Muscle of arm (tissue), 14 donors: ENCODE measurements at places on chromosomes 1 and 21. TPM values are rescaled to one million over a fixed set of nuclear protein-coding genes. Genes with fewer than 3 reads are reported as not detected.
A peak's percentile ranks its signal among the peaks of the same experiment; 100 is the strongest.

DNA sequence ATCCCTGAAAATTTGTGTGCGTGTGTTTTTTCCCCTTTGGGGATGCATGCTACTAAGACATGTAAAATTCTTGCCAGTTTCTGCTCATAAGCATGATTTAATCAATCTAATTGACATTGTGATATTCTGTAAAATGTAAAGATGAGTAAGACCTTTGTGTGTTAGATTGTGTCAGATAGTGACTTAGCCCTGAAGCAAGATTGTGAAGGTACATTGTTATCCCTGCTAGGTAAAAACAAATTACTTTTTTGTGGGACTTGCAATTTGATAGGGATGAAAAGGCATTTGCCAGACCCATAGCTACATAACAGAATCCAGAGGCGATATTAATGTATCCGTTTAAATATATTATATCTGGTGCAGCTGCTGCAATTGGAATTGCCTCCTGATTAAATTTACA is 338.0 kb downstream of the RWDD3 start:
- DNase-seq: no peak

DNA sequence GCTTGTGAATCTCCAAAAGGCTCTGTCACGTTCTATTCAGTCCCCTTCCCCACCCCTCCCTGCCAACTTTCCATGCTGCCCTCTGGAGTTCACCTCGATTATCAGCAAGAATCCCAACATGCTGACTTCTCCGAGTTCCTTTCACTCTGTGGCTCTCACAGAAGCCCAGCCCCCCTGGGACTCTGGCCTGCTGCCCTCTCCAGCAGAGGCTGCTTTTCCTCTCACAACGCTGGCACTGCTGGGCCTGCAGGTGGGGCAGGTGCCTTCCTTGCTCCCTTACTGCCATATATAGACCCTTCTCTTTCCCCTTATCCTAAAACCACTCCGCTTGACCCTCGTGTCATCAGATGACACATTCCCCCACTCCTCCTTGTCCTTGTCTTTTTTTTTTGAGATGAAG is 10.2 kb upstream of the RNF186 start:
- no peak for DNase-seq

The AMY1A gene
- not detected for polyA plus RNA-seq

DNA sequence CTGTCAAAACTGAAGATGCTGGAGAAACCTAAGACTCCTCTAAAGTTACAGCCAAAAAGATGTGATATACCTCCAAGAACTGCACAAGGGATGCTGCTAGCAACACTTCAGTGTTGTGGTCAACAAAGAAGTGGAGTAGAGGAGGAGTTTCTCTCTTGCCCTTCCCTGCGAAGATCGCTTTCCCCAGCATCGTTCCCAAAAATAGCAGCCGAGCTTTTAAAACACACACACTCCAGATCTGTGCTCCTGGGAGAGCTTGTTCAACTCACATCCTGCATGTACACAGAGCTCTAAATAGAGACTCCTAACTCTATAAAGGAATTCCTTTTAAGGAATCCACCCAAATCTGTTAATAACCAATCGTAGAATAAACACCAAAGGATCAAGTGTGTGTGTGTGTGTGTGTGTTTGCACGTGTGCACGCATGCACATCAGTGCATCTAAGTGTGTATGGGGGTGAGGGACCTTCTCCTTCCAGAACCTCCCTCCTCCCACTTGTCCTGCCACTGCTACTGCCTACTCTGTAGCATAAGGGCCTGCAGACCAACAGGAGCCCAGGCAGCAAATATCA is 58.5 kb downstream of the PSMG1 start:
- DNase-seq: peak; percentile 58

DNA sequence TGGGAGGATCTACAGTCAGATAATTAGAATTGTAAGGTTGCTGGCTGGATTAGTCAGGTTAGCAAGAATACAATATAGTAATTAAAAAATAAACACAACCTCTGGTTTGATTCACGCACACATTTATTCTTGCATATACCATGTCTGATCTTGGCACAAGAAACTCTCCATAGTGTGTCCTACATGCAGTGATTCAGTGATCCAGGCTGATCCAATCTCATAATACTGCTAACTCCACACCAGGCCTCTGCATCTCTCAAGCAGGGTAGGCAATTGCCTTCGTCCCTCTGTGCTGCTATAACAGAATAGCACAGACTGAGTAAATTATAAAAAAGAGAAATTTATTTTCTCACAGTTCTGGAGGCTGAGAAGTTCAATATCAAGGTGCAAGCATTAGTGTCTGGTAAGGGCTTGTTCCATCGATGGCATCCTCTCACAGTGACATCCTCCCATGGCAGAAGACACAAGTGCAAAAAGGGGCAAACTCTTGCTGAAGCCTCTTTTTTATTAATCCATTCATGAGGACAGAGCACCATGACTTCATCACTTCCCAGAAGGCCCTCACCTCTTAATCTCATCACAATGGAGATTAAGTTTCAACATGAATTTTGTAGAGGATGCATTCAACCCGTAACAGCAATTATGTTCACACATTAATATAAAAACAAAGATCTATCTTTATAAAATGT is 741.0 kb upstream of the NCAM2 start:
- DNase-seq: no peak

DNA sequence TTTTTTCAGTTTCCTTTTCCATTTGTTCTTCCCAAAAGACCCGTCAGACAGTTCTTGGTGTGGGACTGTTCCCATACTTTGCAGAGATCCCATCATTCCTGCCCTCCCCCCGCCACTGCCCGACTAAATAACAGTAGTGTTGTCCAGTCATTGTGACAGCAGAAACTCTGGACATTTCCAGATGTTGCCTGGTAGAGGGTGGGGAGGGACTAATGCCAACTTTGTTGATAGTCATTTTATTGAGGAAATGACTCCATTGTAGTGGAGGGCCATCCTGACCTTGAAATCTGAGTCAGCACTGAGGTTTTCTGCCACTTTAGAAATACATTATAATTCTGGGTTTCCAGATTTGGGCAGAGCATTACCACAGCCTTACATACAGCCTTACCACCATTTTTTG is 85.4 kb downstream of the CEP350 start:
- no peak for DNase-seq

The TIE1 gene
- polyA plus RNA-seq: 39.7 TPM

The ACTN2 gene
- 1,428 TPM for polyA plus RNA-seq

- DNase-seq: no peak
These were observed 8.3 kb downstream of the IL20 start for GRCh38 chr1:206873603-206874188.

DNA sequence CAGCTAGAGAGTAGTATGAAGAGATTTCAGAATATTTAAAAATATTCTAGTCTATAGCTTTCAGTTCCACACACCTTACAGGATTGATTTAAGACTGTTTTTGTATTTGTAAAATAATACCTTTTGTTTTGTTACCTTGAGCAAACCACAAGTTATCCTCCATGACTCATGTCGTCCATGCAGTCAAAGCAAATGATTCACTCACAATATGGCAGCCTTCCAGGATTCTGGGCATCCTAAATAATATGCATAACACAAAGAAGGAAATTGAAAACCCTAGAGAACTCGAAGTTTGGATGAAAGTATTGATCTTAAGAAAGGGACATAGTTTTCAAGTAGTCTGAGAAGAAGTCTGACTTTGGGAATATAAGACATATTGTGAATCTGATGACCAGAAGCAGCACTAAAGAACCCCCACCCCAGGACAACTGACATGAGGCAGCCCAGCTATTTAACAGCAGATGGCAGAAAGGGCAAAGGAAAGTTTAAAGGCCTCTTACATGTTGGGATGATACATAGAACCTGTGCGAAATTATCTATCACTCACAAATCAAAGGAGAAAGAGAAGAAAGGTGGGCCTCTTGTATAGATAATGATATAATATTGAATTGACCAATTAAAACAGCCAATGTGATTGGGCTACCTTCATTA is 857.9 kb downstream of the BRINP3 start:
- no peak for DNase-seq

- no peak for DNase-seq
These were observed 85.4 kb downstream of the PIGK start for GRCh38 chr1:77133731-77134358.

The HMCN1 gene
- polyA plus RNA-seq: 6.2 TPM

GRCh38 chr21:44532712-44533111 is 7.3 kb downstream of the KRTAP10-1 start:
- no peak for DNase-seq

GRCh38 chr1:157247005-157247763 is 109.0 kb upstream of the ETV3 start:
- no peak for DNase-seq

The NOS1AP gene
- polyA plus RNA-seq: 0.54 TPM

The ZYG11A gene
- 0.04 TPM for polyA plus RNA-seq

GRCh38 chr21:31284797-31285397 is 59.2 kb downstream of the TIAM1 start:
- no peak for DNase-seq

The HYI gene
- polyA plus RNA-seq: 17.8 TPM

GRCh38 chr1:14253676-14254075 is 344.8 kb upstream of the KAZN start:
- no peak for DNase-seq

The DAB1 gene
- 2.7 TPM for polyA plus RNA-seq
